ENCODE measurements at places on chromosomes 7 and 10.

DNA sequence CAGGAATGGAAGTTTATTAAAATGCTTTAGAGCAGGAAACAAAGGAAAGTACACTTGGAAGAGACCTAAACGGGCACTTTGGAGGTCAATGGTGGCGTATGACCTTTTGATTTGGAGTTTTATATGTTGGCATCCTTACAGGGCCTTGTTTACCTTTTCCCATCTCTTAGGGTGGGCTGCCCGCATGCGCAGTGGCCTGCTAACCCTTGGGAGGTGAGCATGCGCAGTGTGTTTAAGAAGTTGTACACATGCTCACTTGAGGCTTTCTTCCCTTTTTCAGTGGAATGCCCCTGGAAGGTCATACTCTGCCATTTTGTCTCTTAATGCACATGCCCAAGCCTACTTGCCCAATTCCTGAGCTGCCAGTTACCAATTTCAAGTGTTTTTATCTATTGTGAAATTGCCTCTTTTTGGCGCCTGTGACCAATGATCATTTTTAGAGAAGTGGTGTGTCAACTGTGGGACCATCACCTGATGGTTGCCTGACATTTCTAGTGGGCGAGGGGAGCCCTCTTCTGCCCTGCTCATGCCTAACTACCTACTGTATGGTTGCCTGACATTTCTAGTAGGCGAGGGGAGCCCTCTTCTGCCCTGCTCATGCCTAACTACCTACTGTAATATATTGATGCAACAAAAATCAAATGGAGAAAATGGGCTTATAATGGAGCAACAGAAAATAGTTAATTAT is 138.0 kb downstream of the PPP1R9A start:
- DNase-seq: peak; percentile 30

DNA sequence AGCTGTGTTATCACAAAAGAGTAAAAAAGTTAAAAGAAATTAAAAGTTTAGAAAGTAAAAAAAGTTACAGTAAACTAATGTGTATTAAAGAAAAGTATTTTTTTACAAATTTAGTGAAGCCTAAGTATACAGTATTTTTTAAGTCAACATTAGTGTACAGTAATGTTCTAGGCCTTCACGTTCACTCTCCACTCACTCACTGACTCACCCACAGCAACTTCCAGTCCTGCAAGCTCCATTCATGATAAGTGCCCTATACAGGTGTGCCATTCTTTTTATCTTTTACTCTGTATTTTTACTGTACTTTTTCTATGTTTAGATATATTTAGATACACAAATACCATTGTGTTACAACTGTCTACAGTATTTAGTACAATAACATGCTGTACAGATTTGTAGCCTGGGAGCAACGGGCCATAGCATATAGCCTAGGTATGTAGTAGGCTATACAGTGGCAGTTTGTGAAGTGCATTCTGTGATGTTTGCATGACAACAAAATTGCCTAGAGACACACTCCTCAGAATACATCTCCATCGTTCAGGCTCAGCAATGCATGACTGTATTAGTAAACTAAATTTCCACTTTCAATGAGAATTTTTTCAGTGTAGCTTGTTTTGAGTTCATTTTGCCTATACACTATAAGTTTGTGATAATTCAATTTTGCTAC is 539.9 kb upstream of the C7orf33 start:
- no peak for DNase-seq

GRCh38 chr10:24483701-24484100 is 240.0 kb downstream of the ARHGAP21 start:
- DNase-seq: peak; percentile 84

DNA sequence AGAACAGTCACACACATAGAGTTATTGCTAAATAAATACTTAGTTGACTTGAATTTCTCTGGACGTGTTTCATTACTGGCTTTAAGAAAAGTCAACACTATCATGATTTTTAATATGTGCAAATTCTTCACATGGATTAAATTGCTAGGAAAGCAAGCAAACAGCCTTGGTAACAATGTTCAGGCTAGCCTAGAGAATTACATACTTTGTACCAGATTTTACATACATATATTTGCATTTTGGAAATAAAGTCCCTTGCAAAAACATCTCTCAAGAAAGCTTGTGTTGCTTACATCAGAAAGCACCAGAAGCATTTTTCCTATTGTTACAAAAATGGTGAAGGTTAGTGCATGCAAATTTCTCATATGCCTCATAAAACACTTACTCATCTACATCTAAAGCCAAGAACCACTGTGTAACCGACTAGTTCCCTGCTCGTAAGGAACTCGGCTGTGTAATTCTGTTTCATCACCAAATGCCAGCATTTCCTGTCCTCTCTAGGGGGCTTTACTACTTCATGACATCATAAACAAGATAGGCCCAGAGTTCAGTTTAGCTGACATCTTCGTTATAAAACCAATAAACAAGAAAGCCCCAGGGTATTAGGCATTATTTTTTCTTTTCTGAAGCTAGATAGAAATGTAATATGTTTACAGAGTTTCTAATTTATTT is 87.8 kb downstream of the CFAP58 start:
- DNase-seq: peak; percentile 88
